ENCODE measurements at places on chromosomes 4 and X.
A peak's percentile ranks its signal among the peaks of the same experiment; 100 is the strongest.

GRCh38 chr4:117447925-117448324, 362.5 kb upstream of the TRAM1L1 start:
- no peaks in the 10 kb centered on the region for H3K36me3 ChIP-seq
- no peak overlapping the region for H3K4me3 ChIP-seq
- H3K27me3 ChIP-seq = no peaks in the 10 kb centered on the region

DNA sequence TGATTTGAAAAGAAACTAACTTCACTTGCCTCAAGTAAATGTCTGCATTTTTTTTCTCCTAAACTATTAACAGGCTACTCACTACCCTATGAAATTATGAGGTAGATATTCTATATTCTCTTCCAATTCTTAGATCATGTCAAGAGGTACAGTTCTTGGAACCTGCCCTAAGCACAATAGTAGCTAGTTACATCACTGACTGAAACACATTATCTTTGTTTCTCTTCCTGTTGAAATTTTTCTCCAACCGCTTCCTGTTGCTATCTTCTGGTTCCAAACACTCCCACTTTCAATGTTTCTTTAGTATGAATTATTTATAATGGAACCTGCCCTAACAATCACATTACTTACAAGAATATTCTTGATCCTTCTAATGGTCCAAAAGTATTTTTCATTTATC, 5.0 kb upstream of the BANK1 start:
- no peaks in the 10 kb centered on the region for H3K4me1 ChIP-seq
- H3K4me3 ChIP-seq = peak overlapping the region; percentile 36
- no peaks in the 10 kb centered on the region for H3K27me3 ChIP-seq

- no peak overlapping the region for H3K4me3 ChIP-seq
- no peaks in the 10 kb centered on the region for H3K36me3 ChIP-seq
- no peaks in the 10 kb centered on the region for H3K4me1 ChIP-seq
- no peak for DNase-seq
Observed at GRCh38 chr4:26731351-26732035, 129.1 kb upstream of the STIM2 start.

- no peak overlapping the region for H3K4me3 ChIP-seq
- H3K4me1 ChIP-seq = no peaks in the 10 kb centered on the region
- no peak overlapping the region for H3K27ac ChIP-seq
- H3K36me3 ChIP-seq = no peaks in the 10 kb centered on the region
- DNase-seq = peak; percentile 54
Observed at GRCh38 chrX:39196192-39197102, 395.2 kb downstream of the MID1IP1 start.

DNA sequence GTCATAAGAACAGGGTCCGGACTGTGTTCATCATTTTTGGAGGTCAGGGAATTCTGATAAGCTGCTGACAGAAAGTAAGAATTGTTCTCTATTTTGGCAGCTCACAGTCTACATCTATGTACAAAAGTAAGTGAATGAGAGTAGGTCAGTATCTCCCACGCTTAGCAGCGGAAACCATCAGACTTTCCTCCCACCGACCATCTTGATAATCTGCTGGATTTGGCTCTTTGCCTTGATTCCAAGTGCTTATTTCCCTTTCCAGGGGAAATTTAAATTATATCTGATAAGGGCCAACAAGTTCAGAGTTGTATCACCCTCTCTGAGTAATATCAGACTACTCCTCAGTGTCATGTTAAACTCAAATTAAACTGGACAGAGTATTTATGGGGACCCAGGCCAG, 118.0 kb downstream of the CAMK2D start:
- no peak for DNase-seq
- H3K4me1 ChIP-seq = peaks cover 15% of the 10 kb centered on the region
- H3K27me3 ChIP-seq = no peaks in the 10 kb centered on the region
- no peak overlapping the region for H3K27ac ChIP-seq
- H3K36me3 ChIP-seq = peaks cover 5% of the 10 kb centered on the region

DNA sequence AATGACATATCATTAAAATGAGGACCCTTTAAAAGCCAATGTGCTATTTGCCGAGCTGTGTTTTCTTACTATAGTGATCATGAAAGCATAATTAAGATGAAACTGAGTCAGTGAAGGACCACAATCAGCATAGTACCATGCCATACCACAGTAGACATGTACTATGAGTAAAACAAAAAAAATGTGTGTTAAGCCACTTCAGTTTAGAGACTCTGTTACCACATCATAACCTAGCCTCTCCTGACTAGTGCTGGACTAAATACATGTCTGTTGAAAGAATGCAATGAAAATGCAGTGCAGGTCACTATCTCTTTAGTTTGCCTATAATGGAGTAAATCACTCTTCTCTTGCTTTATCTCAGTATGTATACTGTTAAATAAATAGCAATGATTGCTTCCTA, 12.3 kb upstream of the DDX53 start:
- H3K4me3 ChIP-seq = no peak overlapping the region
- H3K4me1 ChIP-seq = no peaks in the 10 kb centered on the region
- no peak overlapping the region for H3K27ac ChIP-seq
- DNase-seq = no peak
- H3K27me3 ChIP-seq = no peaks in the 10 kb centered on the region

DNA sequence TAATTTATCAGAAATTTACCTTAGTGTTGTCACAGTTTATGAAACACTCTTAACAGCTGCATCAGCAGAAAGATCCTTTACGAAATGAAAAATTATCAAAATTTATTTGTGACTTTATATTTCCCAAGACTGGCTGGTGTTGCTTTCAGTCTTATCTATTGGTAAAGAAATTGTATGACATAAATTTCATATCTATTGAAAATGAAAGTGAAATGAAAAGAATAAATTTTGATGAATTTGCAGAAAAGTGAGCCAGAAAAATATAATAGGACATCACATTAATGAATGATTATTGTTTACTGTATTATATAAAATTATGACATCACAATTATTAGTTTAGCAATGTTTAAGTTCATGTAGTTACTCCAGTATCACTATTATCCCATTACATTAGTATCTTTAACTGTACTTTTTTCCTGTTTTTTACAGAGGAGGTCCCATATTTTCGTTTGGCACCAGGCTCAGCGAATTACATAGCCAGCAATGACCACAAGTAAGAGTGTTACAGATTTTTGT, 13.2 kb upstream of the TMEM165 start:
- peaks cover 9% of the 10 kb centered on the region for H3K4me1 ChIP-seq
- DNase-seq = no peak
- no peak overlapping the region for H3K27ac ChIP-seq
- H3K4me3 ChIP-seq = no peak overlapping the region
- H3K36me3 ChIP-seq = no peaks in the 10 kb centered on the region

- peaks cover 10% of the 10 kb centered on the region for H3K27me3 ChIP-seq
- H3K4me3 ChIP-seq = no peak overlapping the region
- H3K4me1 ChIP-seq = no peaks in the 10 kb centered on the region
- H3K27ac ChIP-seq = no peak overlapping the region
- no peak for DNase-seq
Observed at GRCh38 chr4:12701384-12701783, 782.8 kb downstream of the RAB28 start.

DNA sequence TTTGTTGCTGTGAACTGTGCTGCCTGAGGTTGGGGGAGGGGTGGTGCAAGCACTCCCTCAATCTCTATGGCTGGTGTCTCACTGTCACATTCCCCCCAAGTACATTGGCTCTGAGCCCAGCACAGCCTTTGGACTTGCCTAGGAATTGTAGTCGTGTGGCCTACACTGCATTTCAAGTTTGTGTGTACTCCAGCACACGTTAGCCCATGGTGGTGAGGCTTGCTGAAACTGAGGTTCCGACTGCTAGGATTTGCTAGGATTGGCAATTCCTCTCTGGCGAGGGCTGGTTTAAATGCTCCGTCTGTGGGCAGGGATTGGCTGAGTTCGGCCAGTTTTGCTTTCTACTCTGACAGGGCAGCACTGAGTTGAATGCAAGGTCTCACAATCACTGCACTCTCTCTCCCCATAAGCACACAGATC, 121.7 kb upstream of the CXXC4 start:
- H3K4me3 ChIP-seq = no peak overlapping the region
- H3K36me3 ChIP-seq = no peaks in the 10 kb centered on the region
- no peaks in the 10 kb centered on the region for H3K27me3 ChIP-seq
- no peak overlapping the region for H3K27ac ChIP-seq
- peak; percentile 50 for DNase-seq

Measured in endodermal cell (in vitro differentiated cells).